ENCODE measurements at places on chromosomes 12 and 14. TPM values are rescaled to one million over a fixed set of nuclear protein-coding genes. Genes with fewer than 3 reads are reported as not detected.

KRT83 gene
- total RNA-seq = not detected

LRTM2 gene
- not detected for total RNA-seq

TTC9 gene
- 16.9 TPM for total RNA-seq

OR4K17 gene
- not detected for total RNA-seq

PRR4 gene
- total RNA-seq = 3.7 TPM

SLC25A21 gene
- 1.2 TPM for total RNA-seq

PPP1R1A gene
- total RNA-seq = 1.3 TPM

RNASE7 gene
- not detected for total RNA-seq

SMARCD1 gene
- total RNA-seq = 101 TPM

CCDC177 gene
- total RNA-seq = not detected

KRT86 gene
- not detected for total RNA-seq

BATF gene
- total RNA-seq = not detected

IL26 gene
- not detected for total RNA-seq

AP4S1 gene
- total RNA-seq = 9.2 TPM

ITGB7 gene
- 0.56 TPM for total RNA-seq

GRIP1 gene
- 36.2 TPM for total RNA-seq

SLC22A17 gene
- 35.3 TPM for total RNA-seq

DIO2 gene
- total RNA-seq = 0.10 TPM

STYK1 gene
- total RNA-seq = 11.4 TPM

DLST gene
- 125 TPM for total RNA-seq

GPRC5A gene
- 3.4 TPM for total RNA-seq
